ENCODE measurements at places on chromosomes 5 and 9.

GRCh38 chr5:149493316-149493715, 57.9 kb downstream of the CSNK1A1 start:
- no peak for DNase-seq

GRCh38 chr5:11780641-11781345, 123.5 kb downstream of the CTNND2 start:
- no peak for DNase-seq

- DNase-seq = no peak
Observed at GRCh38 chr5:86865256-86865785, 247.6 kb downstream of the COX7C start.

DNA sequence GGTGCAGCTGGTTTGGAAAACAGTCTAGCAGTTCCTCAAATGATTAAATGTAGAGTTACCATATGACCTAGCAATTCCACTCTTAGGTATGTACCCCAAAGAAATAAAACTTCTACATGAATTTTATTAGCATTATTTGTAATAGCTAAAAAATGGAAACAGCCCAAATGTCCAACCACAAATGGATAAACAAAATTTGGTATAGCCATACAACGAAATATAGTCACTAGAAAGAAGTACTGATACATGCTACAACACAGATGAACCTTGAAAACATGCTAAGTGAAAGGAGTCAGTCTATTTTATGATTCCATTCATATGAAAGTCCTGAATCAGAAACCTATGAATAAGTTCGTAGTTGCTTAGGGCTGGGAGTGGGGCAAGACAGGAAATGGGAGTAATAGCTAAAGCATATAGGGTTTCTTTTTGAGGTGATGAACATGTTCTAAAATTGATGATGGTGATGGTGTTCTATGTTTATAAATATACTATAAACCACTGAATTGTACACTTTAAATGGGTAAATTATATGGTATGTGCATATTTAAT, 6.3 kb downstream of the GDF9 start:
- DNase-seq = no peak

DNA sequence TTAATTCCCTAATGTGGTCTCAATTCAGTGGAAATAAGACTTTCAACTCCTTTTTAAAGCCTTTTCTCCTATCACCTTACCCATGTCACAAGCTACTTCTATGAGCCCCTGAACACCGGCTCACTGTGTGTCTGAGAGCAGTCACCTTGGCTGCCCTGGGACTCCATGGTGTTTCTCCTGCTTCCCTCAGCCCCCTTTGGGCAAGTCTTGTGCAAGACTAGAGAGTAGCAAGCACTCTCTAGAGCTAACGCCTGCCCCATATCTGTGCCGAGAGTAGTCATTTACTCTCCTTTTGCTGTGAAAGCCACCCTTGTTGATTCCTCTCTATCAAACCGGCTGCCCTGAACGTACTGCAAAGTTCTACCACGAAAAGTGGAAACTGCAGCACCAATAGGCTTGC, 77.9 kb upstream of the DAB2 start:
- no peak for DNase-seq

DNA sequence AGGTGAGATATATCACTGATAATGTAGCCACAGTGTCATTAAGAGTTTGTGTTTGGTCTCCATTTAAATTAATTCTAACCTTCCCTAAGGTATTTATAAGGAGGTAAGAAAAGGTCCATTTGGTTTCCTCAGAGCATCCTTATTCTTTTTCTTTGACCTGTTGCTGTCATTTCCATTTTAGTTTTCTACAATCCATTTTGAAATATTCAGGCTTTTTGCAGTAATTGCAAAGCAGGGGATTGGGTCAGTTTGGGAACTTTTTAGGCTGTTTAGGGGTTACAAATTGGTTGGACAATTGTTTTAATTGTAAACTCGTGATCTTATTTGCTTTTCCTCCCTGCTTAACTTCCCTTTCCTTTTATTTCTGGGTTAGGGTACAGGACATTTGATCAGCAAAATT, 42.6 kb upstream of the PDZD2 start:
- DNase-seq = no peak

Data from activated CD4-positive, CD25-positive, alpha-beta regulatory T cell treated with anti-CD3 and anti-CD28 coated beads, Interleukin-2, amount 50 U/mL, for 72 hours (primary cell).